Lower leg skin (tissue), 4 donors: ENCODE measurements at places on chromosomes 11 and 22.

GRCh38 chr11:130102301-130103249 lies 32.9 kb downstream of the APLP2 start:
- DNase-seq = peak; percentile 41

- no peak for DNase-seq
Measured at GRCh38 chr11:10646681-10647355, 46.7 kb downstream of the IRAG1 start.

DNA sequence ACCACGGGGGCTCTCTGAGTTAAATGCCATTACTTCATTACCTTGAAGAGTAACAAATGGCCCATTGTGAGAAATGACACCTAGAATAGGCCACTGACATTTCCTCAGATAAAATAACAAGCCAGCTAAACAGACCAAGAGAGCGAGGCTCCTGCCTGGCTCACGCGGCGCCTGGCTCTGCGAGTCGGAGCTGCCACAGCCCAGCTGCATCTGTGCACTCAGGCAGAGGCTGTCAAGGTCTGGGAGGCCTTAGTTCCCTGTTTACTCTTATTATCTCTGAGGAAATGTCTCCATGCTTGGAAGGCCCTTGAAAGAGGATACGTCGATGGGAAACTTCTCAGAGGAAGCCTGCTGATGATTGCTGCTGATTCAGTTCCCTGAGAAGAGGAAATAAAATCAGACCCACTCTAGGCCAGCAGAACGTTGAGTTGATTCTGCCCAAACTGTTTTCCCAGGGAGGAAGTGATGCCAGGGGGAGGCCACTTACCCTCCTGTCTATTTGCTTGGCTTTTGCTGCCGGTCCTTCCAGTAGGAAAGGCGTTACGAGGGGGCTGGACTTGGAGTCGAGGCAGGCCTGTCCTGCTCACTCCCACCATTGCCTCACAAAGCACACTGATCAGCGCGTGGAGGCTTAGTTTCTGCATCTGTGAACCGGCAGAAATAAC lies 208.8 kb downstream of the TBC1D22A start:
- peak; percentile 66 for DNase-seq

DNA sequence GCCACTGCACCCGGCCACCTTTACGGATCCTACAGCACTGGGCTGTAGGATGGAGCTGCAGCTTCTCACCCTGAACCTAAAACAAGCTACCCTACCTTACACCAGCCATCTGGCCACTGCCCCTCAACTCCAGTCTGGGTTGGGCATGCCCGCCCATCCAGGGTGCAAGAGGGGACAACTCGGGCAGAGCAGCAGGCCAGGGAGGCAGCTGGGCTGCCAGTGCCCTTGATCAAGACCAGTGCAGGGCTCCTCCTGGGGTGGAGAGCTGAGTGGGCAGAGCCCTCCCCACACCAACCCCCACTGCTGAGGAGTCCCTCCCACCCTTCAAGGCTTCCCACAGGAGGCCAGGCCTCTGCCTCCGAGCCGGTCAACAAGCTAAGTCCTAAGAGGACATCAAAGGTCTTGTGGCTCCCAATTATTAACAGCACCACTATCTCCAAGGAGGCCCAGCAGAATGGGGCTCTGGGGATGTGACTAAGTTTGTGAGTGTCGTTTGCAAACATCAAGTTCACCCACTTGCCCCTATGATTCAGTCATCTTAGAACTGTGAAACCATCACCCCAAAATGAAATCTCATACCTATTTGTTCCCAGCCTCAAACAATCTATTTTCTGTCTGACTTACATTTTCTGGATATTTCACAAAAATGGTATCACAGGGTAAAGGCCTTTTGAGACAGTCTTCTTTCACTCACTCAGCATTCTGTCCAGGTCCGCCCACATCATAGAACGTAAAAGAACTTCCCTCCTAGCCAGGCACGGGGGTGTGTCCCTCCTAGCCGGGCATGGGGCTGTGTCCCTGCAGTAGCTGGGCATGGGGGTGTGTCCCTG lies 11.0 kb downstream of the GATD1 start:
- no peak for DNase-seq

DNA sequence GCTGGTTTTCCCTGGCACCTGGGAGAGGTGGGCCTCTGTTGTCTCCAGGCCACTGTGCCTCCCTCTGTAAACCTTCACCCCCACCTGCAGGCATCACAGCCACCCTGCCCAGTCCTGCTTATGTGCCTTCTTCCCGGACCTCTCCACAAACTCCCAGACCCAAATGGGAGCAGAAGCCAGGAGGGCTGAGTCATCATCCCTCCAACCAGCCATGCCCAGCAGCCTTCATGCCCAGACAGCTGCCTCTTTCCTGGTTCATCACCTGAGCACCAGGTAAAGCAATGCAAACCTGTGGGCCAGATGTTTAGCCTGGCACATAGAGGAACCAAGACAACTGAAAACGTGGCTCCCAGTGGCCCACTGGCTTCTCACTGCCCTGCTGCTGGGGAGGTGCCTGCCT lies 2.1 kb upstream of the TMPRSS4 start:
- DNase-seq = peak; percentile 39

GRCh38 chr11:82494988-82495432 lies 238.7 kb downstream of the FAM181B start:
- no peak for DNase-seq

DNA sequence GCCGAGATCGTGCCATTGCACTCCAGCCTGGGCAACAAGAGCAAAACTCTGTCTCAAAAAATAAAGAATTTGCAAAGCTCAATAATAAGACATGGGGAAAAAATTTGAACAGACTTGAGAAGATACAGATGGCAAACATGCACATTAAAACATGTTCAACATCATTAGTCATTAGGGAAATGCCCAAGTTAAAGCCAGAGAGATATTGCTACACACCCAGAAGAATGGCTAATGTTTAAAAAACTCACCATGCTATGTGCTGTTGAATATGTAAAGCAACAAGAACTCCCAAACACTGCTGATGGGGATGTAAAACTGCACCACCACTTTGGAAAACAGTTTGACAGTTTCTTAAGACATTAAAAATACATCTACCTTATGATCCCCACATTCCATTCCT lies 12.6 kb downstream of the LRRC75B start:
- DNase-seq = no peak

DNA sequence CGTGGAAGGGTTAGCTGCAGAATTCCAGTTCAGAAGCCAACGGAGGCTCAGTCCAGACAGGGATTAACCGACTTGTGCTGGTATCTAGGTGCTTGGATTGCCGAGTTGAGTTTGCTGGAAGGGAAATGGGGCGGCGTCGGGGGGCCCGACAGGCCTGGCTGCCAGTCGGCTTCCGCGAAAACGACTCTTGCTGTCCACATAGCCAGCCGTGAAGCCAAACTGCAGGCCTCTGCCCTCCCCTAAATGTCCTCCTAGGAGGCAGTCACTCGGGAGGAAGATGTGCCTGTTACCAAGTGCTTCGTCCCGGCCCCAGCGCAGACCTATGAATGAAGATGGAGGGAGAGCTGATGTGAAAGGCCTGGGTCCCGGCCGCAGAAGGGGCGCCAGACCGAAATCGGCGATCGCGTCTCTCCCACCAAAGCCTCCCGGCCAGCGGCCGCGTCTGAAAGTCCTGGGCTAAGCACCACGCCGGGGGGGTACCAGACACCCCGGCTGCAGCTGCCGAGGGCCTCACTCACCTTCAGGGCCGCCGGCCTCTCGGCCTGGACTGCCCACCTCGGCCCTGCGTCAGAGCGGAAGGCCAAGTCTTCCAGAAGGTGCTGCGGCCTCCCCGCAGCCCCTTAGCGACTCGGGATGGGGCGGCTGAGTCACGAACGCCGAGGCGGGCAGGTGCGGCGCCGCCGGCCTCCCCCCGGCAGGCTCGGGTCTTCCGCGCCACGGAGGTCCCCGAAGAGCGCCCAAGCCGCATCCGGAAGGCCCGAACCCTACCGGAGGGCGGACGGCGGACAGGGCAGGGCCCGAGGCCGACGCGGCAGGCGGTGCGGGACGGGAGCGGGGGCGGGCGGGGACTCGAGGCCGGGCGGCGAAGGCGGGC lies 7.5 kb downstream of the DPAGT1 start:
- DNase-seq = peak; percentile 90
